ENCODE measurements at places on chromosomes 13 and 19.

DNA sequence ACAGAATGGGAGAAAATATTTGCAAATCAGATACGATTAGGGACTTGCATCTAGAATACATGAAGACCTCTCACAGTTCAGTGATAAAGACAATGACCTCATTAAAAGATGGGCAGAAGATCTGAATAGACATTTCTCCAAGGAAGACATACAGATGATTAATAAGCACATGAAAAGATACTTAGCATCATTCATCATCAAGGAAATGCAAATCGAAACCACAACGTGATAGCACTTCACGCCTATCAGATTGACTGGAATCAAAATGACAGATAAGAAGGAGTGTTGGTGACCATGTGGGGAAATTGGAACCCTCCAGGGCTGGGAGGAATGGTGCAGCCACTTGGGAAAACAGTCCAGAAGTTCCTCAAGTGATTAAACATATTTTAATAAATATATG lies 25.8 kb downstream of the CFAP97D2 start:
- H3K4me3 ChIP-seq: no peak overlapping the region
- no peak overlapping the region for H3K27ac ChIP-seq
- no peak for DNase-seq
- H3K36me3 ChIP-seq: no peaks in the 10 kb centered on the region

- peak overlapping the region; percentile 45 for H3K27ac ChIP-seq
- no peaks in the 10 kb centered on the region for H3K27me3 ChIP-seq
- peaks cover 21% of the 10 kb centered on the region for H3K36me3 ChIP-seq
- no peak overlapping the region for H3K4me3 ChIP-seq
- peak; percentile 67 for DNase-seq
Measured at GRCh38 chr13:52695856-52696255, 43.2 kb downstream of the SUGT1 start.

GRCh38 chr13:95256091-95256490 lies 45.2 kb downstream of the ABCC4 start:
- no peak overlapping the region for H3K27ac ChIP-seq
- DNase-seq: no peak
- H3K36me3 ChIP-seq: peaks cover 13% of the 10 kb centered on the region
- H3K4me3 ChIP-seq: no peak overlapping the region

DNA sequence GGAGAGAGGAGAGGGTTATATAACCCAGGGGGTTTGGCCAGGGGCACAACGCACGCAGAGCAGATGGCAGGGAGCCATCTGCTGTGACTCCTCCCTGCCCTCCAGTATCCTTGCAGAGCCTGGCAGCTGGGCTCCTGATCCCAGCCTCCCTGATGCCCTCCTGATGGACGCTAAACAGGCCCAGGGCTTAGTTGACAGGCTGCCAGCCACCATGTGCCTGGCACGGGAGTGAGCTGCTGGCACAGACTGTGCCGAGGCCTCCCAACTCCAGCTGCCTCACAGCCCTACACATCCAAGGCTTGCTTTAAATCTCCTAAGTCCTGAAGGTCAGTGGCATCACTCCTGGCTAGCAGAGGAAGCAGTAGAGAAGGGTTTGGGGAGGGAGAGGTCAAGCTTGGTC lies 16.7 kb downstream of the SYDE1 start:
- peak overlapping the region; percentile 87 for H3K4me3 ChIP-seq
- H3K27ac ChIP-seq: no peak overlapping the region
- H3K4me1 ChIP-seq: peaks cover 19% of the 10 kb centered on the region
- no peak for DNase-seq
- no peaks in the 10 kb centered on the region for H3K27me3 ChIP-seq
- peaks cover 29% of the 10 kb centered on the region for H3K36me3 ChIP-seq

DNA sequence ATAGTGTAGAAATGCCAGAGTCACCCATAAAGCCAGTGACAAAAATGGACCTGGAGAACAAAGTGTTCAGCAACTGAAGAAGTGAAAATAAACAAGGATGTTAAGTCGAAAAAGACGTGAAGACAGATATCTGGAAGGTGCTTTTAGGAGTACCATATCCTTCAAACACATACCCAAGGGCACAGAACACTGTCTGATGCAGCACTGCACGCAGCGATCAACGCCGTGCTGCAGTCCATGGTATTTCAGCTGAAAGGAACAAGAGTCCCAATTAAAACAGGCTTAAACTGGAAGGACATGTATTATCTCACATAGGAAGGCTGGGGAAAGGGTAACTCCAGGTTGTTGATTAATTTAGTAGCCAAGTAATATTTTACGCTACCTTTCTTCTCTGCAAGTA lies 108.2 kb downstream of the SGCG start:
- no peaks in the 10 kb centered on the region for H3K36me3 ChIP-seq
- DNase-seq: no peak
- no peak overlapping the region for H3K27ac ChIP-seq
- H3K4me1 ChIP-seq: no peaks in the 10 kb centered on the region
- peaks cover 21% of the 10 kb centered on the region for H3K27me3 ChIP-seq
- H3K4me3 ChIP-seq: no peak overlapping the region

DNA sequence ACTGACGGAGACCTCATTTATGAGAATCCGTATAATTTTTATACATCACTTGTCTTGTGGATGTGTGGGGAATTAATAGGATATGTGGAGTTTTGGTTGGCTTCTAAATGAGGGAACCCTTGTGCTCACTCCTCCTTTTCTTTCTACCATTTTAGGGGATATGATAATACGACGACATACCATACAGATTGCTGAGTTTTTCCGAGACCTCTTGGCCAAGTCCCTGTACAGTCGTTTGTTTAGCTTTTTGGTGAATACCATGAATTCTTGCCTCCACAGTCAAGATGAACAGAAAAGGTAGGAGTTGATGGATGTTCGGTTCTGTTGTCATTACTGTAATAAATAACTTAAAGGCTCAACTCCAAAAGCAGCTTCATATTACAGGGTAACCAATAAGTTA lies 335.2 kb downstream of the MYO16 start:
- H3K27ac ChIP-seq: no peak overlapping the region
- H3K4me3 ChIP-seq: no peak overlapping the region
- no peaks in the 10 kb centered on the region for H3K4me1 ChIP-seq
- no peak for DNase-seq
- H3K27me3 ChIP-seq: peaks cover 2% of the 10 kb centered on the region

DNA sequence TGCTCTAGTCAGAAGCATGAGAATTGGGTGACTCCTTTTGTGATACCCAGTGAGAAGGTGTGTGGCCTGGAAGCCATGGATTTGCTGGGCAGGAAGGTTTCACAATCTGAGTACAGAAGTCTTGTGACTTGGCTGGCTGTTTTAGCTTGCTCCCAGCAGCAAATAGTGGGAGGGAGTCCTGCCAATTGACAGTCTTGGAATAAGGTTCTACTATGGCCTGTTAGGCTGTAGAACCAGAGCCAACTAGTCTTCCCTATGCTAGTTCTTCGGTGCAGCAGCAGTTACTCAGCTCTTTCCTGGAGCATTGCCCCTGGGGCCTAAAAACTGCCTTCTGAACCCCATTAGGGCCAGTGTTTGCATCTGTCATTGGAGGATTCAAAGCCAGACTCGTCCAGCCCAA lies 1935.4 kb upstream of the PCDH20 start:
- H3K36me3 ChIP-seq: no peaks in the 10 kb centered on the region
- DNase-seq: no peak
- no peak overlapping the region for H3K4me3 ChIP-seq
- no peak overlapping the region for H3K27ac ChIP-seq

DNA sequence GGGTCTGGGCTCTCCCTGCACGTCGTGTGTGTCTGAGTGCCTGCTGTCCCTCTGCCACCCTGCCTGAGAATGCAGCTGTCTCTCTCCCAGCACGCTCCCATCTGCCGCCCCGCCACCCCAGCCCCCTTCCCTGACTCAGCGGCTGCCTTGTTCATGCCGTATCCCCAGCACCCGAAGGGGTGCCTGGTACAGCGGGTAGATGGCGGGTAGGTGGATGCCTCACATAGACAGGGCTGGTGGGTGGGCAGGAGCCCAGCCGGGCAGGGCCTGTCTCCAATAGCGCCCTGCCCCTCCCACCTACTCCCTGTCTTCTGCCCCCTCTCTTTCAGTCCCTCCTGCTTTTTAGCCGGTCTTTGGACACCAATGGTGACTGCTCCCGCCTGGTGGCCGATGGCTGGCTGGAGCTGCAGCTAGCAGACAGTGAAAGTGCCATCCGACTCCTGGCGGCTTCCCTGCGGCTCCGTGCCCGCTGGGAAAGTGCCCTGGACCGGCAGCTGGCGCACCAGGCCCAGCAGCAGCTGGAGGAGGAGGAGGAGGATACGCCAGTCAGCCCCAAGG lies 30.3 kb downstream of the DHX34 start:
- H3K27ac ChIP-seq: no peak overlapping the region
- peaks cover 13% of the 10 kb centered on the region for H3K4me1 ChIP-seq
- no peak for DNase-seq
- H3K36me3 ChIP-seq: peaks cover 35% of the 10 kb centered on the region
- no peak overlapping the region for H3K4me3 ChIP-seq
- H3K27me3 ChIP-seq: no peaks in the 10 kb centered on the region

DNA sequence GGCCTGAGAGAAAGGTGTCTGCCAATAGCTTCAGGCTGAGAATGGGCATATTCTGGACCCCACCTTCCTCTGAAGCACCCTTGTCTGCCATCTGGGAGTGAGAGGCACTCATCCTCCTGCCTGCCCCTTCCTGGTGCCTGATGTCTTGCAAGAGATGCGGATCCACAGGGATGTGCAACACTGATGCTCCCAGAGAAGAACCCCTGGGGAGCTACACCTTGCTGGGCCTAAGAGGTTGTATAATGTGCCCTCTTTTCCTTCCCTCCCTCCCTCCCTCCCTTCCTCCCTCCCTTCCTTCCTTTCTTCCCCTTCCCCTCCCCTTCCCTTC lies 34.6 kb downstream of the ADPRHL1 start:
- no peak for DNase-seq
- H3K27me3 ChIP-seq: peaks cover 1% of the 10 kb centered on the region
- H3K36me3 ChIP-seq: no peaks in the 10 kb centered on the region

DNA sequence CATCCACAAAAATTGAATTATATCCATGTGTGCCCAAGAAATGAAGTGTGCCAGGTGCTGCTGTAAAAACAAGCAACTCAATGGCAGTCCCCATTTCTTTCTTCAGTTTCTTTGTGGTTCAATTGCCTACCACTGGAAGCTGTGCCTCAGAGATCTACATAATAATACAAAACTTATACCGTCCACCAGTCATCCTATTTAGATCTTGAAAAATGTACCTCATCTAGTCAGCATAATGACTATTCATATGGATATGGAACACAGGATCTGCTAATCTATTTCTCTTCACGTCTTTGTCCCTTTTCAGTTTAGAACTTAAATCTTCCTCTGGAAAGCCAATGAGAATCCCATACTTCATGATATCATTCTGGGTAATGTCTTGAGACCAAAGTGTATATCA lies 648.5 kb downstream of the PCDH9 start:
- no peak for DNase-seq
- H3K27me3 ChIP-seq: no peaks in the 10 kb centered on the region
- no peak overlapping the region for H3K4me3 ChIP-seq
- H3K27ac ChIP-seq: no peak overlapping the region

DNA sequence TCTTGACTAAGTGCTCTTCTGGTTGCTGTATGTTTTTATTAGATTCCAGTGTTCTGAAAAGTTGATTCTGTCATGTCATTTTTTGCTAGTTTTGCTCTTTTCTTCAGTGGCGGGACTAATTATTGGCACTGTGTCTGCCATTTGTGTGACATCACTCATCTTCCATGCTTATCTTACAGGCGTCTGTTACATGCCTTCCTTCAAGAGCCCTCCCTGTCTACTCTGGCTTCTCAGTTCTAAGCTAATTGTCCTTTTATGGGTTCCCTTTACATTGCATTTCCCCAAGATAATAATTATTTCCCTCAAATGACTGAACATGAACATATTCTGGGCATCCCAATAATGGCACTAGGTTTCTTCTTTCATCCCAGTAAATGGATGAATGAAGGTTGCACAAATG lies 459.1 kb downstream of the DCT start:
- no peak overlapping the region for H3K4me3 ChIP-seq
- no peak overlapping the region for H3K27ac ChIP-seq
- DNase-seq: no peak
- peaks cover 11% of the 10 kb centered on the region for H3K27me3 ChIP-seq

- peaks cover 2% of the 10 kb centered on the region for H3K36me3 ChIP-seq
- no peak overlapping the region for H3K4me3 ChIP-seq
- DNase-seq: no peak
- H3K4me1 ChIP-seq: peaks cover 8% of the 10 kb centered on the region
- no peak overlapping the region for H3K27ac ChIP-seq
- no peaks in the 10 kb centered on the region for H3K27me3 ChIP-seq
Measured at GRCh38 chr19:5030136-5030820, 61.4 kb downstream of the KDM4B start.

DNA sequence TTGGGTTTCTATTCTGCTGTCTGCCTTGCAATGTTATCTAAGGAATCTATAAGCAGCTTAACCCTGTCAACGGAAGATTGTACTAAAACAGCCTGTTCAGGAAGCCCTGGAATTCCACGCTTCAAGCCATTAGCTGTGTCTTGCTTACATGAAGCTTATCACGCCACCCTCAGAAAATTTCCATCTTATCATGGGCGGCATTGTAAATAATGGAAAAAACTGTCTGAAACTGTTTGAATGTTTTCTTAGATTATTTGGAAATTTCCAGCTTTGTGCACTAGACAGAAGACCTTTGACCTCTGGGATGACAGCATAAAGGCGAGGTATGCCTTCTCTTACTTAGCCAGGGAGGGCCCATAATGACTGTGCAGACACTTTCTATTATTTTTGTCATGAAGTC lies 319.7 kb downstream of the KCNRG start:
- no peak for DNase-seq
- no peaks in the 10 kb centered on the region for H3K36me3 ChIP-seq
- no peak overlapping the region for H3K27ac ChIP-seq
- H3K4me1 ChIP-seq: no peaks in the 10 kb centered on the region

GRCh38 chr13:66926200-66926850 lies 303.8 kb downstream of the PCDH9 start:
- no peaks in the 10 kb centered on the region for H3K4me1 ChIP-seq
- no peak for DNase-seq
- no peak overlapping the region for H3K27ac ChIP-seq
- H3K27me3 ChIP-seq: no peaks in the 10 kb centered on the region

DNA sequence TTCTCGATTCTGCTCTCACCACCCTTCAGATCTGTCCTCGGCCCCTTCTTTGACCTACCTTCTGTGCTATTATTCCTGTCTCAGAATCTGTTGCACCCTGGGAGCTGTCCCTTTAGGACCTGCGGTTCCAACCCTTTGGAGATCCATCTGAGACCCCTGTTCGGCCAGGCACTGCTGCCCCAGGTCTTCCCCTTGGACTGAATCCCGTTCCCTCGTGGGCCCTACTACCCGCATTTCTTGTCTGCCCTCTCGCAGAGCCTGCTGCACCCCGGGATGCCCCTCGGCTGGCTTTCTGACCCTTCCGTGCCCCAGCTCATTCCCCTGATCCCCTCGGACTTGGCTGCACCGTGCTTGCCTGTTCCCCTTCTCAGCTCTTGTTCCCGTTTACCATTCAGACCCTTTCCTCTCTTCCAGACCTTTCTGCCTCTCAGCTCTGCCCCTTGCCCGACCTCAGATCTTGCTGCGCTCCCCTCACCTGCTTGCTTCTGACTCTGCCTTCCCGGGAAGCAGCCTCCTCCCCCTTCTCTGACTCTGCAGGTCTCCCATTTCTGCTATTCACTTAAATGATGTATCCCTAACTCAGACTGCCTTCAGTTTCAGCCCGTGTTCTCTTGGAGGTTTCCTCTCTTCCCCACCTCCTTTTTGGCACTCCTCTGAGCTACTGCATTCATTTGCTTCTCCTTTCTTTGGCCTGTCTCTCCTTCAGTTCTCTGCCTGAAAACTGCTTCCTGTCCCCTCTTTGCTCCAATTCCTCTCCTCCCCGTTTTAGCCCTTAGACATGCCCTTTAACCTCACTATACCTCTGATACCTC lies 1.1 kb downstream of the ARHGAP35 start:
- DNase-seq: peak; percentile 25
- no peaks in the 10 kb centered on the region for H3K27me3 ChIP-seq
- no peak overlapping the region for H3K27ac ChIP-seq

All from activated CD4-positive, alpha-beta T cell treated with anti-CD3 and anti-CD28 coated beads for 36 hours (primary cell).